ENCODE measurements at places on chromosomes 2 and 18. TPM values are rescaled to one million over a fixed set of nuclear protein-coding genes. Genes with fewer than 3 reads are reported as not detected.

- DNase-seq = no peak
Measured at GRCh38 chr2:134690629-134691215, 28.1 kb downstream of the TMEM163 start.

DNA sequence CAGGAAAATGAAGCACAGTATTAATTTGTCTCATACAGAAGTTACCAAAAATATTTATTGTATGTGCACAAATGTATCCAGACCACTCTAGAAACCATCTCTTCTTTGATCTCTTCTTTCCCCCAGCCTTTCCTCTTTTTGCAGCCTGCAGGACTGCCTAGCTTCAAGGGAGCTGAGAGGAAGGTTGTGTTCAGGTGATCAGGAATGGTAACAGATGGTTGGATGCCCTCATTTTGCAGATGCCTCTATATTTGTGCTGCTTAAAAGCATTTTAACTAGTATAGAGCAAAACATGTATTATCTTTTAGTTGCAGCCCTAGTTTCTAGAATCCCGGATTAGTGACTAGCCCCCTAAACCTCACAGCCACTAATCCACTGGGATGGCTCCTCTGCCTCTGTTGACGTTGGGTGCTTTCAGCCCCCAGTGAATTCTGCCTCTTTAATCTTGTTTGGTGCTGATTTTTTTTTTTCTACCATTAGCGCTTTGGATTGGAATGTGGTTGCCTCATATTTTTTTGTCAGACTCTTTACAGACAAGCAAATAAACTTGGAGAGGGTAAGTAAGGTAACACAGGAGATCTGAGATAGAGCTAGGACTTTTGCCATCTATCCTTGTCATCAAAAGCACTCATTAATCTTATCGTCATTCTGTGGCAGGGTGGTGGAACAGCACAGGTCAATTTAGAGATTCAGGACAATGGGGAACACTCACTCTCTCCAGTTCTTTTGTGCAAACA lies 103.8 kb upstream of the NDUFV2 start:
- DNase-seq = no peak

GPR45 gene
- not detected for total RNA-seq

GRCh38 chr2:11248-11941 lies 34.9 kb downstream of the FAM110C start:
- DNase-seq = no peak

GRCh38 chr2:149783284-149783683 lies 195.7 kb upstream of the MMADHC start:
- DNase-seq = no peak

SLC38A11 gene
- total RNA-seq = 2.8 TPM

DNA sequence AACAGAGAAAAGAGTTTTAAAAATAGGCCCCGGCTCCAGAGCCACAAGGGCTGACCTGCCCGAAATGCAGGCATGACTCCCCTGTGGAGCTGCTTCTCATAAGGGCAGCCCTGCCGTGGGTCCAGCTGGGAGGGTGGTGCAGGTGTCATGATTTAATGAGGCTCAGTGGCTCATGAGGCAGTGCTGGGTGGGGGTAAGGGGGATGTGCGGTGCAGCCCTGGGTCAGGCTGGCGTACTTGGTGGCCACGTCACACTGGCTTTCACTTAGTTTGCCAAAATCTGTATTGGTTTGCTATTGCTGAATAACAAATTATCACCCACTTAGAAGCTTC lies 33.6 kb downstream of the HJURP start:
- no peak for DNase-seq

NDC80 gene
- total RNA-seq = 0.77 TPM

DNA sequence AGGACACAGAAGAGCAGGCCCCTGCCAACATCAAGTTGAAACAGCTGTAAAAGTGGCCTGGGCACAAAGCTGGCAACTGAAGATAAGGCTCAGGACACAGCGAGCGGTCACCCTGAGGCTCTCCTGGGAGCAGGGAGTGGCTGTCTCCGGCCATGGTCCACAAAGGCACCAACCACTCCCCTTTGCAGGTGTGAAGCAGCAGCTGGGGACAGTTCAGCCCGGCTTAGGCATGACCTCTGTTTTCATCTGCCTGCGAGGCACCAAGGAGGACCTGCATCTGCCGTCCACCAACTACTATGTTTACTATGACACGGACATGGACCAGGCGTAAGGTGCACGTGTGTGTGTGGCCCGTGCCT lies 12.9 kb downstream of the TGOLN2 start:
- no peak for DNase-seq

- no peak for DNase-seq
Measured at GRCh38 chr2:8258406-8258805, 423.4 kb upstream of the ID2 start.

DNA sequence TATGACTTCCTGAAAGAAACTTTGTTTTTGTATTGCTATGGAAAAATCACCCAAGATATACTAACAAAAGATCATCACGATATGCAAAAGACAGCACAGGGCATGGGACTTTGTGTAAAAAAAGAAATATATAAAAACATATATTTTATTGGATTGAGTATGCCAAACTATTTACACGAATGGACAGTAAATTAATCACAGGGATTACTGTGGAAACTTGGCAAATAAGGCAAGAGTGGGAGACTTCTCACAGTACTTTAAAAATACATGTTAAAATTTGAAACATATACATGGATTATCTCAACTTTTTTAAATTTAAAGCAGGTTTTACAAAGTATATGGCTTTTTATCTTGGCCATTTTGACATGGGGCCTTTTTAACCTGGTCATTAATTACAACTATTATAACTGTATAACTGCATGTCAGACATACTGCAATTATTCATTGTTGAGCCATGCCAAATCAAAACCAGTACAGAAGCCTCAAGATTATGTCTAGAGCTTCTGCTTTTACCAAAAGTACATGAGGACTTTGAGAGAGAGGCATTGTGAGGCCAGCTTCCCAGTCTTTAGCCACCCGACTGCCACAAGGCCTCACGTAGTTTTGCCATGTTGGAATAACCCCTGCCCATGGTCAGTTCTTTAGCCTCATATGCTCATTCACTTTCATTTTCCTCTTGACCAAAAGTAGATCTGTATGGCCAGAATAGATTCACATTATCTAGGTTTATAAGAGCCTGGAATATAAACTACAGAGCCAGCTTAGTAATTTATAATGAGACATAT lies 419.8 kb downstream of the SETBP1 start:
- no peak for DNase-seq

- DNase-seq = no peak
Measured at GRCh38 chr2:183967756-183968155, 630.6 kb upstream of the ZNF804A start.

- DNase-seq = no peak
Measured at GRCh38 chr2:44109166-44109565, 59.5 kb upstream of the PPM1B start.

- DNase-seq = no peak
Measured at GRCh38 chr2:233822781-233823730, 31.3 kb downstream of the HJURP start.

- no peak for DNase-seq
Measured at GRCh38 chr2:236665572-236666118, 96.0 kb downstream of the ACKR3 start.

ZNF385B gene
- 35.7 TPM for total RNA-seq

DNA sequence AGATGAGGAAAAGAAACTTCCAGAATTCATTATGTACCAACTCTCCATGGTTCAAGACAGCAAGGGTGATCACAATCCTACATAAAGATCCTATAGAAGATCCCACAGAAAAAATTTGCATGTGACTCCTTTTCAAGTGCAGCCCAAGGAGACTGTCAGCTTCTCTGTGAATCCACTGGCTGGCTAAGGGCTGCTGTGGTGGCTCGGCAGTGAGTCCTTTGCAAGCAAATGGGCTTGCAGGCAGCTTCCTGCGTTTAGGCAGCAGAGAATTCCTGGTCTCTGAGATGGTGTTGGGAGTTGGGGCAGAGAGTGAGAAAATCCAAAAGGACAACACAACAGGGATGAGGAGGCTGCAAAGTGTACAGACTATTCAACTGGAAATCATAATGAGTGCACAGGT lies 43.4 kb downstream of the NABP1 start:
- no peak for DNase-seq

DNA sequence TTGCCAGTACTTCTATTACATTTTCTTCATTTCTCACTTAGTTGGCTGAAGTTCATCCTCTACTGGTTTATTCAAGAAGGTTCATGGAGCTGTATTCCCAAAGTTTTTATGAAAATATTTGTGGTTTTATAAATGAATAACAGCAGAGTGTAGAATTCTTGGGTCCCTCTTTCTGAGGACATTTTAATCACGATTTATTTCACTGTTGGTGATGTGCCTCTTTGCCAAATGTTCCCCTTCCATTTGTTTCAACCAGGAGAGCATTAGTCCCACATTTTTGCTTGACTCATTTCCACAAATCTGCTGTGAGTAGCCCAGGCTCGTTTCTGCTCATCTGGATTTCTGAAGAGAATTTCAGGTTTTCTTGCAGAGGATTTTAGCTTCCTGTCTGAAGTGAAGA lies 20.8 kb downstream of the COPS7B start:
- DNase-seq = no peak

GRCh38 chr2:205451901-205452512 lies 230.3 kb upstream of the NRP2 start:
- no peak for DNase-seq

- no peak for DNase-seq
Measured at GRCh38 chr2:3238951-3239841, 138.4 kb downstream of the EIPR1 start.

DNA sequence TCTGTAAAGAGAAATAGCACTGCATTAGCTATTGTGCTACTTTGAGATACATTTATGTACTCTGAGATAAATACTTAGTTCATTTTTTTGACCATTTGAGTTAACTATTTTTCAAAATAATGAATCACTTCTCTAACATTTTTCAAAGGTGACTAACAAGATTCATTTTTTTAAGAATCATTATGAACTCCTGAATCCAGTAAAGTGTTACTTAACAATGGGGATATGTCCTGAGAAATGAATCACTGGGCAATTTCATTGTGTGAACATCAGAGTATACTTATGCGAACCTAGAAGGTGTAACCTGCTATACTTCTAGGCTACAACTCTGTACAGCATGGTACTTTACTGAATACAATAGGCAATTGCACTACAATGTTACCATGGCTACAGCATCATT lies 355.8 kb downstream of the ARL6IP6 start:
- DNase-seq = no peak

DNA sequence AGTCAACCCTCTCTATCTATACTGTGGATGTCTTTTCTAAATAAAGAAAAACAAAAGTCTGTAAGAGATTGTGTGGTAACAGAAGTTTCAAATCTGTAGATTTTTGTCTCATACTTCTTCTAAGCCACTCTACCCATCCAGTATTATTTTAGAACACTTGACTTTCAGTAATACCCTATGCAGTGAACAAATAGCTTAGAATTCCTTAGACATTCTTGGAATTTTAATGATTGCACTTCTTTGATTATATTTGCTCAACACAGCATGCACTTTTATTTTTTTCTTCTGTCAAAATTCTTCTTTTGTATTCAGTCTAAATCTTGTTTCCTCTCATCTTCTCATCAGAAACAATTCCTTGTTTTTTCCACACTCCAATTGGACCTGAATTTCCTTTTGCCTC lies 1080.2 kb downstream of the SUCLG1 start:
- DNase-seq = no peak

GRCh38 chr2:162484551-162484950 lies 140.6 kb downstream of the GCA start:
- DNase-seq = no peak

PLGLB1 gene
- total RNA-seq = 2.1 TPM

NYAP2 gene
- total RNA-seq = 0.14 TPM

DNA sequence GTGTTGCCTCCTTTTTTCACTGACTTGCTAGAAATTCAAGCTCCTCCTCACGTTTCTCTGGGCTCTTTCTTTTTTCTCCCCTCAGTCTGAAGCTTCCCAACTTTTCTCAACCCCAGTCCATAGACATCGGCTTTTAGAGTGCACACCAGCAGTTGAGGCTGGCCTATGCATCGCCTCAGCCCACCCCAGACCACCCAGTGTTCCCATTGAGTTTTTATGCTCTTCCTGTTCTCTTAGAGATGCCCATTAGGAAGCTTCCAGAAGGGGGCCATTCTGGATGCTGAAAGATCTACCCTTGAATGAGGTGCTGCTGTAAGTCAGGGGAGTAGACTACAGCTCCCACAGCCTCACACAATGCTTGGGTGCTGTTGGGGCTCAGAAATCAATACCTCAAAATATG lies 12.0 kb upstream of the GYPC start:
- DNase-seq = no peak

DNA sequence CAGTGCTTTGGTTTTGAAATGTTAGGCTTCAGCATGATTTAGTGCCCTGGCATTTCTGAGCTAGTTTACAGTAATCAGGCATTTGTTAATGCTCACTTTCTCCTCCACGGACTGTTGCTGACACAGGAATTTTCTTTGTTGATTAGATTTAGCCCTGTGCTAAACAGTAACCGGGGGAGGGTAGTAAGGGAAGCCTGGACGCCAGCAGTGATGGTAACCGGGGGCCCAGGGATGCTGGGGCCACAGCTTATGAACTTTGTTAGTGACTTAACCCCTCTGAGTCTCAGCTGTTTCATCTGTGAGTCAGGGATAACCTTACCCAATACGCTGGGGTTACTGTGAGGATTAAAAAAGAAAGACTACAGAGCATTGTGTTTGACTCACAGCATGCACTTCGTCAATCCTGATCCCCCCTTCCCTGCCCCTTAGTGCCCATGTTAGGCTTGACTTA lies 33.5 kb downstream of the KLHL29 start:
- DNase-seq = no peak

DNA sequence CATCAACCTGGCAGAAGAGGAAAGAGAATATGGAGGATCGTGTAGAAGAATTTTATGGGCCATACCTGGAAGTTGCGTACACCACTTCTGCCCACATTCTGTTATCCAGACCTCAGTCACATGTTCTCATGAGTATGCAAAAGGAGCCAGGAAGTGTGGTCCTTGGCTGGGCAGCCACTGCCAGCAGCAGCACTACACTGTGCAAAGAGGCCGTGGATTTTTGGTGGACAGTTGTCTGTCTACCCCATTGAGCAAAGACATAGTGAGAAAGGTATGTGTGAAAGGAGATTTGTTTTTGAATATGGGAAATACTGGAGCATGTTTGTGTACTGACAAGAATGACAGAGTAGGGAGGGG lies 68.1 kb downstream of the SDC1 start:
- no peak for DNase-seq

CDH2 gene
- 125 TPM for total RNA-seq

GRCh38 chr2:130963849-130964793 lies 127.4 kb downstream of the ARHGEF4 start:
- peak; percentile 21 for DNase-seq

- DNase-seq = no peak
Measured at GRCh38 chr2:219435701-219436100, 1.1 kb downstream of the SPEG start.

AGXT gene
- not detected for total RNA-seq
